Hepatocyte (in vitro differentiated cells): ENCODE measurements at places on chromosomes 1 and 21. TPM values are rescaled to one million over a fixed set of nuclear protein-coding genes. Genes with fewer than 3 reads are reported as not detected.

DMBX1 gene
- total RNA-seq: not detected in 2 replicates

CYP4B1 gene
- 0.67 TPM in 1 of 2 replicates, not detected in the other for total RNA-seq

FCER1A gene
- total RNA-seq: not detected in 2 replicates

KRTAP12-3 gene
- total RNA-seq: not detected in 2 replicates

LSM10 gene
- 9.4 and 10.4 TPM in 2 replicates for total RNA-seq

OR2T27 gene
- total RNA-seq: not detected in 2 replicates

STK40 gene
- 28.2 and 30.7 TPM in 2 replicates for total RNA-seq

CR1L gene
- total RNA-seq: not detected in 2 replicates

DNA sequence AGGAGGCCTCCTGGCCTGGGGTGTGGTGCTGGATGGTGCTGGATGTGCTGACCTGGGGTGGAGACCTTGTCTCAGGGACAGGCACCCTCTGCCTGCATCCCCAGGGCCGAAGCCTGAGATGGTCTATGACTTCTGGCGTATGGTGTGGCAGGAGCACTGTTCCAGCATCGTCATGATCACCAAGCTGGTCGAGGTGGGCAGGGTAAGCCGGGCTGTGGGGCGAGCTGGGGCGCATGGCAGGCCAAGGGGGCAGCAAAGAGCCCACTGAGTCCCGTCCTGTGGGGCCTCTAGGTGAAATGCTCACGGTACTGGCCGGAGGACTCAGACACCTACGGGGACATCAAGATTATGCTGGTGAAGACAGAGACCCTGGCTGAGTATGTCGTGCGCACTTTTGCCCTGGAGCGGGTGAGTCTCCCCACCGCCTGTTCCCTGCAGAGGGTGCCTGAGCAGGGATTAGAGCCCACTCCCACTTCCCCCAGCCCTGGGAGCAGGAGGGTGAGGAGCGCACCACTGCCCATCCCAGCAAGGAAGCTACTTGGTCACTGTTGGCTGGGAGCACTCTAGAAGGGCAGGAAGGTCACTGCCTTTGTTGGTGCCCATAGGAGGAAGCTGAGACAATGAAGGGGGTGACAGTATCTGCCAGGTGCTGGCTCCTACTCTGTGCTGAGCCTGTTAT, 75.2 kb downstream of the PTPRU start:
- H3K4me1 ChIP-seq: no peaks in the 10 kb centered on the region
- no peaks in the 10 kb centered on the region for H3K36me3 ChIP-seq
- H3K27me3 ChIP-seq: no peaks in the 10 kb centered on the region
- no peak overlapping the region for H3K4me3 ChIP-seq
- no peak for DNase-seq

- H3K27ac ChIP-seq: peak overlapping the region; percentile 82
- no peaks in the 10 kb centered on the region for H3K27me3 ChIP-seq
- no peaks in the 10 kb centered on the region for H3K36me3 ChIP-seq
- peak; percentile 68 for DNase-seq
Measured at GRCh38 chr1:9302745-9303524, 10.2 kb downstream of the SPSB1 start.

DNA sequence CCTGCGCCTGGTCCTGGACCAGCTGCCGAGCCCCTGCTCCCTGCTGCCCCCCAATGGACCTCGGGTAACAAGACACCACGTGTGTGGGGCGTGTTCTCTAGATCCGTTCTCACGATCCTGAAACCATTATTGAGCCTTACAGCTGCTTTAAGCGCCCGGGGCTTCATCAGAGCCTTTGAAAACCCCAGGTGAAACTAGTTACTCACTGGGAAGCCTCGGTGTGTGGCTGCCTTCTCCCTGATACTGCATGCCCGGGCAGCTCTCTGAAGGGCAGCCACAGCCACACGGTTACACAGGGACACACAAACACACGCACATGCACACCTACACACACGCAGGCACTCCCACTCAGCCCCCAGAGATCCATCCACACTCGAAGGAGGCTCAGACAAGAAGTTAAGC, 5.3 kb downstream of the HES2 start:
- H3K4me1 ChIP-seq: peaks cover 17% of the 10 kb centered on the region
- H3K4me3 ChIP-seq: no peak overlapping the region
- H3K27ac ChIP-seq: peak overlapping the region; percentile 42

GRCh38 chr1:92065042-92065441, 10.2 kb downstream of the SETSIP start:
- H3K27ac ChIP-seq: no peak overlapping the region
- no peaks in the 10 kb centered on the region for H3K36me3 ChIP-seq
- no peak overlapping the region for H3K4me3 ChIP-seq
- H3K27me3 ChIP-seq: no peaks in the 10 kb centered on the region
- no peaks in the 10 kb centered on the region for H3K4me1 ChIP-seq
- DNase-seq: no peak

DNA sequence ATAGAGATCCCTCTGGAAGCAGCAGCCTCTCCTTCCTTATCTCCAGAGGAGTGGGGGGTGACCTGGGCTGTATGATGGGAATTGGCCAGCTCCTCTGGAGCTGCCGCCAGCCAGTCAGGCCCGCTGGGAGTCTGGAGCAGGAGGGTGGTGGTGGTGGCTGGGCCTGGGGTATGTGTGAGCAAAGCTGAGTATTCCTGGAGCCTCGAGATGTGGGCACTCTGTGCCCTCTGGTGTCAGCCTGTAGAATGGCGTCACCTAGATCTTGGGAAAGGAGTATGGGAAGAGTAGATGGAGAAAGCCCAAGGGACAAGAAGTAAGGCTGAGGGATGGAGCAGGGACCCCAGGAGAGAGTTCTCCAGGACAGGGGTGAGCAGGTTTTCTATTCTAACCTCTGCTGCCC, 16.0 kb downstream of the VANGL2 start:
- peaks cover 3% of the 10 kb centered on the region for H3K4me1 ChIP-seq
- no peak overlapping the region for H3K27ac ChIP-seq
- H3K27me3 ChIP-seq: no peaks in the 10 kb centered on the region
- DNase-seq: peak; percentile 49

DNA sequence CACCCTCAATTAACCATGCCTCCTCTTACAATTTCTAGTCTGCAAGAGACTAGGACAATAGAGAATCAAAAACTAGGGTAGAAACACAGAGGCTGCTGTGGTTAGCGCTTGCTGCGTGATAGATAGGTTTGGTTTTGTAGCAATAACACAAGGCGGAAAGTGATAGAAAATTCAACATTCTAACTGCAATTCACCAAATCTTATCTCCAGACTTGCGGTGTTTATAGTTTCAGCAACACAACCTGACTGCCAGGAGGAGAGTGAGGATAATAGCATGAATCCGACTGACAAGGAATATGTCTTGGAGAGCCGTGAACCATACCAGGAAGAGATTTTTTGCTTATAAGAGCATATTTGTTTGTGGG, 30.7 kb upstream of the IFNAR2 start:
- H3K27ac ChIP-seq: no peak overlapping the region
- no peaks in the 10 kb centered on the region for H3K27me3 ChIP-seq
- peaks cover 11% of the 10 kb centered on the region for H3K4me1 ChIP-seq
- no peak overlapping the region for H3K4me3 ChIP-seq

DNA sequence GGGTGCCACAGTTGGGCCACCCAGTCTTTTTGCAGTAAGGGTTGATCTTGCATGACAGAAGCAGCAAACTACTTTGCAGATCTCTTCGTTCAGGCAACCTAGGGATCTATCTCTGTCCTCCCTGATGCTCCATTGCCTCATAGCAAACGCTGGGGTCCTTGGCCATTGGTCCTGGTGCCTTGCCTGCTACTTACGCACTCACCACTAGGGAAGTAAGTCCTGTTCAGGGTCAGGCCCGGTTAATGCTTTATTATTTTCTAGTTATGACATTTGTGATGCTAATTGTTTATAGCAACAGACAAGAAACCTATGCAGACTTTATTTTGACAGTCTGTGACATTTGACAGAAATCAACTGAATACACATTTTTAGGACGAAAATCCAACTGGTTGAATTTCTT, 326.5 kb upstream of the FMN2 start:
- H3K4me3 ChIP-seq: no peak overlapping the region
- H3K4me1 ChIP-seq: no peaks in the 10 kb centered on the region
- no peaks in the 10 kb centered on the region for H3K36me3 ChIP-seq
- no peak for DNase-seq
- no peak overlapping the region for H3K27ac ChIP-seq
- no peaks in the 10 kb centered on the region for H3K27me3 ChIP-seq

DNA sequence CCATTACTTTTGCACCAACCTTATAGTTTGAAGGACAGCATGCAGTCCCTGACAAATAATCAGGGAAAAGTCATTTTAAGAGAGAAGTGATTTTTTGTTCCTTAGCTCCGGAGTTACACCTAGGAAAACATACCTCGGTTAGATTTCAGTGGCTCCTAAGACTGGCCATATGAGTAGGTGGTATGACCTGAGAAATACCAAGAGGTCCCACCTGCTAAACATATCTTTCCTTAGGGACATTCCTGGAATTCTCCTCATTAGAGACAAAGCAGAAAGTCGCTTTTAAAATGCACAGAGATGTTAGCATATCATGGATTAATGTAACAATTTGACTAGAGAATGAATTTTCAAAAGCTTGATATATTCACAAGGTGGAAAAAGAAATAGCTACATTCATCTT, 84.2 kb upstream of the RNPC3 start:
- no peak for DNase-seq
- no peaks in the 10 kb centered on the region for H3K36me3 ChIP-seq
- no peak overlapping the region for H3K27ac ChIP-seq
- no peaks in the 10 kb centered on the region for H3K4me1 ChIP-seq
- H3K27me3 ChIP-seq: no peaks in the 10 kb centered on the region

DNA sequence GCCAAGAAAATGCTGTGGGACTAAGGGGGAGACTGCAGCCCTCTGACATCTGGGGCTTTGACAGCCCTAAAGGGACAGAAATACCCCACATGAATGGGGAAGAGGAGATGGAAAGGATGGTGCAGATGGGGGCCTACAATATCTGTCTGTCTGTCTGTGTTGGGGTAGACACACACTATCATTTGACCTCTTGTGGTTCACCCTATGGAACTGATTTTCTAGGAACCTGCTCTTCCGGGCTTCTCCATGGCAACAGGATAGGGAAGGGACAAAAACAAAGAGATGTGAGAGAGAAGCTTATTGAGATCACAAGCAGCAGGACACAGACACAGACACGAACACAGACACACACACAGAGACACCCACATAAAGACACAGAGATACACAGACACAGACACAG, 17.1 kb downstream of the KIF21B start:
- H3K36me3 ChIP-seq: no peaks in the 10 kb centered on the region
- no peak overlapping the region for H3K4me3 ChIP-seq
- DNase-seq: no peak
- H3K4me1 ChIP-seq: no peaks in the 10 kb centered on the region

GRCh38 chr1:206578068-206578977, 33.9 kb downstream of the EIF2D start:
- no peak overlapping the region for H3K4me3 ChIP-seq
- no peaks in the 10 kb centered on the region for H3K27me3 ChIP-seq
- no peaks in the 10 kb centered on the region for H3K4me1 ChIP-seq
- H3K36me3 ChIP-seq: no peaks in the 10 kb centered on the region

DNA sequence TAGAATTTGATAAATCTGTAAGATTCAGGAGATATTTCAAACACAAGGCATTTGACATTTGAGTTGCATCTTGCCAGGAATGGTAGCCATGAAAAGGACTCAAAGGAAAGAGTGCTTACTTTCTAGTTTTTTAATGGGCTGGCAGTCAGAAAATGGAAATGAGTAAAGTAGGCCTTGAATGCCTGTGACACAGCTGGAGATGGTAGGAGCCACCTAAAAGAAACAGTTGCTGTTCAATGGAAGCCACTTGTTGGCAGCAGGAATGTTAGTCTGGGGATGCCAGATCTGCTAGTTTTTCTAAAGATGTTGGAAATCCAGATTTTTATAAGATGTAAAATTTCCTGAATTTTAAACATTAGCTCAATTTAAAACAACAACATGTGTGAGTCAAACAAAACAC, 43.6 kb downstream of the CACHD1 start:
- no peak overlapping the region for H3K4me3 ChIP-seq
- no peaks in the 10 kb centered on the region for H3K27me3 ChIP-seq
- H3K36me3 ChIP-seq: no peaks in the 10 kb centered on the region

GRCh38 chr1:178606839-178607238, 93.9 kb downstream of the TEX35 start:
- H3K4me3 ChIP-seq: no peak overlapping the region
- H3K27me3 ChIP-seq: no peaks in the 10 kb centered on the region
- no peaks in the 10 kb centered on the region for H3K4me1 ChIP-seq
- no peaks in the 10 kb centered on the region for H3K36me3 ChIP-seq
- DNase-seq: no peak

DNA sequence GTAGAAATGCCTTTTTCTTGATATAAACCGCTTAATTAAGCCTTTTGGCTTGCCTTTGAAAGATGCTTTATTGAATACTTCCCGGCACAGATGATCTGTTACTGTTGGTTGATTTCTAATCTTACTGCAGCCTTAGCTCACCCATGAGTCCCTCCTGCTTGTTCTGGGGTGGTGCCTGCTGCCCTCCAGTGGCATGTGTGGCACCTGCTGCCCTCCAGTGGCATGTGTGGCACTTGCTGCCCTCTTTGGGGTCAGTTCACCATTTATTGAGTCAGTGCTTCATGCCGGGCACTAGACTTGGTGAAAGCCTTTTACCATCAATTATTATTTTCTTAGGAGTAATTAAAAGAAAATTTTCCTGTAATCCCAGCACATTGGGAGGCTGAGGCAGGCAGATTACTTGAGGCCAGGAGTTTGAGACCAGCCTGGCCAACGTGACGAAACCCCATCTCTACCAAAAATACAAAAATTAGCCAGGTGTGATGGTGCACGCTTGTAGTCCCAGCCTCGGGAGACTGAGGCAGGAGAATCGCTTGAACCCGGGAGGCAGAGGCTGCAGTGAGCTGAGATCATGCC, 54.3 kb downstream of the ADARB1 start:
- DNase-seq: peak; percentile 72
- no peaks in the 10 kb centered on the region for H3K27me3 ChIP-seq
- H3K4me1 ChIP-seq: no peaks in the 10 kb centered on the region
- H3K36me3 ChIP-seq: no peaks in the 10 kb centered on the region

GRCh38 chr1:236702791-236703394, 16.6 kb downstream of the ACTN2 start:
- no peak overlapping the region for H3K4me3 ChIP-seq
- DNase-seq: no peak
- H3K36me3 ChIP-seq: no peaks in the 10 kb centered on the region
- H3K27me3 ChIP-seq: no peaks in the 10 kb centered on the region
- no peaks in the 10 kb centered on the region for H3K4me1 ChIP-seq

DNA sequence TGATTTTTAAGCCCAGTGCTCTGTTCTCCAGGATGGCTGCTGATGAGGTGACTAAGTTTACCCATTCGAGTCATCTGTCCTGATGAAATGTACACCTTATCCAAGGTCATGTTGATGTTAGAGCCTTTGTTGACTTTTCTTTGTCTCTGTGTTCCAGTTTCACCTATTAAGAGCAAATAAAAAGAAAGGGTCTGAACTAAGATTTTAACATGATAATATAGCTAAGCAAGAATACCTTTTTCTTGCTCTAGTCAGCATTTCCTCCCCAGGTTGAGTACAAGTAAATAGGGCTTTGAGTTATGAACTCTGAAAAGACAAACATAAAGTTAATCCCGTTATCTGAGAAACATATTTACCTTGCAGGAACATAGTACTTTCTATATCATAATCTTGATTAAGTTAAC, 52.1 kb upstream of the GPR88 start:
- H3K27ac ChIP-seq: no peak overlapping the region
- H3K36me3 ChIP-seq: no peaks in the 10 kb centered on the region
- no peak overlapping the region for H3K4me3 ChIP-seq
- no peaks in the 10 kb centered on the region for H3K27me3 ChIP-seq

- peaks cover 10% of the 10 kb centered on the region for H3K4me1 ChIP-seq
- no peaks in the 10 kb centered on the region for H3K36me3 ChIP-seq
- H3K4me3 ChIP-seq: peak overlapping the region; percentile 70
- DNase-seq: peak; percentile 92
Measured at GRCh38 chr21:41419921-41420862, 5.8 kb upstream of the MX1 start.
